ENCODE measurements at places on chromosomes 2 and 18.

DNA sequence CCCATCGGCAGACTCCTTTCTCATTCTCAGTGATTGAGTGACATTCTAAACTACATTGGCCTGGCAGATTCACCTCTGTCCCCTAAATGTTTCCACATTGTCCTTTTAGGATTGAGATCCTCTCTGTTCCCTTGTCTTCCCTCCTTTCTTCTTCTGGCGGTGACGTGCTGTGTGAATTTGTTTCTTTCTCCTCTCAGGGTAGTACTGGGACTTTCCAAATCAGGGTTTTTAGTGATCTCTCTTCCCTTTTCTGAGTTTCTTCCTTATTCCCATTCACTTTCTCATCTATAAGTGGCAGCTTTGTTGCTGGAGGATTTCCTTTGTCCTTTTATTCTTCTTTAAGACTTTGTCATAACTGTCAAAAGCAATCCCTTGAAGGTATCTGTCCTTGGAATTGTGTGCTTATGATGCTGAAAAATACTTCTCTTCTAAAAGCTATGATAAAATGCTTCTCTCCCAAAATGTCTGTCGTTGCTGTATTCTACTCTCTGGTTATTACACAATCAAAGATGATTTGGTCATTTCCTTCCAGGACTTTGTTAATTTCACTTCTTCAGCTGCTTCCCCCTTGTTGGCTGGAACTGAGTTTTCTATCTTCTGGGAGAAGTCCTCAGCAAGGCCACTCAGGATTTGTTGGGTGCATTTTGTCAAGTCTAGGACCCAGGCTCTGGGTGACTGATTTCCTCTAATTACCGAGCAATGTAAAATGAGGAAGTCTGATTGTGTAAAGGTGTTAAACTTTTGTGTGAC, 4.9 kb upstream of the IL1B start:
- DNase-seq = no peak
- H3K4me3 ChIP-seq = no peak overlapping the region
- peaks cover 47% of the 10 kb centered on the region for H3K27me3 ChIP-seq
- H3K4me1 ChIP-seq = no peaks in the 10 kb centered on the region

GRCh38 chr2:68620772-68621171, 22.6 kb upstream of the PROKR1 start:
- no peaks in the 10 kb centered on the region for H3K27me3 ChIP-seq
- no peak for DNase-seq
- no peak overlapping the region for H3K27ac ChIP-seq
- no peaks in the 10 kb centered on the region for H3K36me3 ChIP-seq

DNA sequence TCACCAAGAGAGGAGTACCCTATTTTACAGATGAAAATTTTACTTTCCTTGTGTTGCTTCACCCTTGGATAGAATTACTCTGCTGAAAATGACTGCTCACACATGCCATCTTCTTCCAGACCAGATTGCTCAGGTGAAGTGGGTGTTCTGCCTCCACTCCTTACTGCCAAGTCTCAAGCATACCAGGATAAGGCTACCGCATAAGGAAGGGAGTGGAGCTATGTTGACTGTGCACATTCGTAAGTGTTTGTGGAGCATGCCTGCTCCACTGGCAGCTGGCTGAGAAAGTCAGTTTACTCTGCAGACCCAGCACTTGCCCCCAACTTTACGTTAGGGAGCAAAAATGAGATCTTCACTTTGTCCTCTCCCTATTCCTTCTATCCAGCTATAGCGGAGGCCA, 405.0 kb upstream of the DDX18 start:
- H3K4me1 ChIP-seq = no peaks in the 10 kb centered on the region
- H3K36me3 ChIP-seq = no peaks in the 10 kb centered on the region
- no peak overlapping the region for H3K27ac ChIP-seq

DNA sequence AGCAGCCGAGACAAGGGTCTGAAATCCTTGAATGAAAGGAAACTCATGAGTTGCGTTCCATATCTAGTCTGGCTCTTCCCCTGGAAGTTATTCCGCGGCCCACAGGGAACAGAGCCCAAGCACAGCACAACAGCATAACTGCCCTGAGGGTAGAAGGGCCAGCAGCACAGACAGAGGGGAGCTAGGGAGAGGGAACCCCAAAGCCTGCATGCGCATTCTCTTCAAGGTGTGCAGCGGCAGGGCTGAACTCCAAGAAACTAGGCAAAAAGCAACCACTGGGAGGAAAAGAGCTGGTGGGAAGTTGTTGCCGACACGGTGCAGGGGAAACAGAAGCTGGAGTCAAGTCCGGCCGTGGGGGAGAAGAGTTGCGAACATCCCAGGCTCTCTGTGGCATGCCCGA, 11.8 kb downstream of the GPR148 start:
- no peaks in the 10 kb centered on the region for H3K36me3 ChIP-seq
- DNase-seq = no peak
- H3K27me3 ChIP-seq = peaks cover 9% of the 10 kb centered on the region
- no peaks in the 10 kb centered on the region for H3K4me1 ChIP-seq

GRCh38 chr2:220871909-220872308, 700.2 kb downstream of the EPHA4 start:
- no peak overlapping the region for H3K4me3 ChIP-seq
- no peak for DNase-seq
- no peaks in the 10 kb centered on the region for H3K27me3 ChIP-seq
- H3K4me1 ChIP-seq = no peaks in the 10 kb centered on the region
- no peak overlapping the region for H3K27ac ChIP-seq

DNA sequence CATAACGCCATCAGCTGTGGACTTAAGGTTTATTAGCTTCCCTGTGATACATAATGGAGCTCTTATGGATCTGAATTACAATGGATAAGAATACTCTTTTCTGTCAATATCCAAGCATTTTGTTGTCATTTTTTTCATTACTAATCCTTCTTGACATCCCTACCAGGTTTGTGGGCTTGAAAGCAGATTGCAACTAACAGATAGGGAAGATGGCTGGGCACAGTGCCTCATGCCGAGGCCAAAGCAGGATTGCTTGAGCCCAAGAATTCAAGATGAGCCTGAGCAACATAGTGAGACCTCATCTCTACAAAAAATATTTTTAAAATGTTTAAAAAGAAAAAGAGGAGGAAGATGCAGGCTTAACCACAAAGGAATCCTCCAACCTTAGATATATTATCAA, 42.4 kb downstream of the ASXL2 start:
- H3K4me3 ChIP-seq = no peak overlapping the region
- no peak overlapping the region for H3K27ac ChIP-seq
- peaks cover 43% of the 10 kb centered on the region for H3K36me3 ChIP-seq
- H3K27me3 ChIP-seq = no peaks in the 10 kb centered on the region
- DNase-seq = no peak

- H3K27ac ChIP-seq = no peak overlapping the region
- H3K4me1 ChIP-seq = peaks cover 4% of the 10 kb centered on the region
- H3K27me3 ChIP-seq = peaks cover 22% of the 10 kb centered on the region
- no peak for DNase-seq
- no peak overlapping the region for H3K4me3 ChIP-seq
These were observed 197.1 kb upstream of the SMAD2 start for GRCh38 chr18:48127606-48128005.

DNA sequence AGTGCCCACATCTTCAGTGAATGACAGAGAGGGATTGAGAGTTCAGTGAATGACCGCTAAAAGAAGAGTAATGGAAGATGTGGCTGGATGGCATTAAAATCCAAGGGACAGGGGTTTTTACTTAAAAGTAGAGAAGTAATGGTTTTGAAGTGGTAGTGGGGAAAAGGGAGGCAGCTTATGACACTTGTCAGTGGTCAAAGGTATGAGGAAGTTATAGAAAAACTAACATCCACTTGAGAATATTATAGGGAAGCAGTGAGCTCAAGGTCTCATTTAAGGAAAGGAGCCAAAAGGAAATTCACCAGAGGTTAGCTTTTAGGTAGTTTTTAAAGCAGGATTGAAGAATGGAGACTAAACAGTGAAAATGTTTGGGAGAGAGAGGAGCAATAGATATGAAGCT, 24.3 kb downstream of the CDK15 start:
- no peak for DNase-seq
- no peak overlapping the region for H3K4me3 ChIP-seq
- H3K27me3 ChIP-seq = peaks cover 8% of the 10 kb centered on the region
- H3K36me3 ChIP-seq = no peaks in the 10 kb centered on the region
- no peak overlapping the region for H3K27ac ChIP-seq
- H3K4me1 ChIP-seq = no peaks in the 10 kb centered on the region

GRCh38 chr2:240355001-240355891, 80.2 kb upstream of the GPC1 start:
- no peak for DNase-seq
- no peaks in the 10 kb centered on the region for H3K4me1 ChIP-seq
- H3K27me3 ChIP-seq = no peaks in the 10 kb centered on the region

All from activated CD8-positive, alpha-beta T cell treated with anti-CD3 and anti-CD28 coated beads, Interleukin-2, amount 10 ng/mL, durations not matched to agents 7 days and 5 days (primary cell).